ENCODE measurements at places on chromosomes 1 and 21. TPM values are rescaled to one million over a fixed set of nuclear protein-coding genes. Genes with fewer than 3 reads are reported as not detected.

The HPDL gene
- not detected for total RNA-seq

The VWA5B1 gene
- 0.30 TPM for total RNA-seq

The LCE3C gene
- not detected for total RNA-seq

The RAB42 gene
- total RNA-seq: 7.0 TPM

The GPR161 gene
- 9.6 TPM for total RNA-seq

The MLLT11 gene
- 0.56 TPM for total RNA-seq

The PADI1 gene
- total RNA-seq: not detected

The TLR5 gene
- total RNA-seq: 26.6 TPM

The SERTAD4 gene
- 4.3 TPM for total RNA-seq

The KLHDC8A gene
- total RNA-seq: 0.97 TPM

The NBPF19 gene
- 22.9 TPM for total RNA-seq

The ERG gene
- 38.0 TPM for total RNA-seq

The FCRL3 gene
- 1.2 TPM for total RNA-seq

The OR2L8 gene
- not detected for total RNA-seq

The CXADR gene
- 26.6 TPM for total RNA-seq

The COL8A2 gene
- total RNA-seq: 24.4 TPM

The ST6GALNAC3 gene
- 8.8 TPM for total RNA-seq

The ETV3L gene
- total RNA-seq: not detected

The RASAL2 gene
- 48.3 TPM for total RNA-seq

The KAZN gene
- total RNA-seq: 21.2 TPM

The CD164L2 gene
- total RNA-seq: 6.8 TPM

The GREM2 gene
- 0.74 TPM for total RNA-seq

The TNN gene
- 0.18 TPM for total RNA-seq

The FMOD gene
- total RNA-seq: 28.9 TPM

The KIRREL1 gene
- total RNA-seq: 26.9 TPM

The KDF1 gene
- total RNA-seq: 8.1 TPM

The TNFRSF25 gene
- 8.2 TPM for total RNA-seq

The PRELP gene
- total RNA-seq: 47.5 TPM

The DEPDC1 gene
- 1.2 TPM for total RNA-seq

The KIAA0040 gene
- total RNA-seq: 46.9 TPM

The WDR64 gene
- not detected for total RNA-seq

The ITLN2 gene
- 30.7 TPM for total RNA-seq

The UBL4B gene
- not detected for total RNA-seq

The DNALI1 gene
- 28.1 TPM for total RNA-seq

The IL12RB2 gene
- total RNA-seq: 1.3 TPM

The TCHHL1 gene
- not detected for total RNA-seq

The S100A1 gene
- total RNA-seq: 0.71 TPM

The MSH4 gene
- 0.65 TPM for total RNA-seq
